CD4-positive, alpha-beta T cell treated with Interleukin-1 beta for 1 hour (primary cell): ENCODE measurements at places on chromosomes 5 and 9.

DNA sequence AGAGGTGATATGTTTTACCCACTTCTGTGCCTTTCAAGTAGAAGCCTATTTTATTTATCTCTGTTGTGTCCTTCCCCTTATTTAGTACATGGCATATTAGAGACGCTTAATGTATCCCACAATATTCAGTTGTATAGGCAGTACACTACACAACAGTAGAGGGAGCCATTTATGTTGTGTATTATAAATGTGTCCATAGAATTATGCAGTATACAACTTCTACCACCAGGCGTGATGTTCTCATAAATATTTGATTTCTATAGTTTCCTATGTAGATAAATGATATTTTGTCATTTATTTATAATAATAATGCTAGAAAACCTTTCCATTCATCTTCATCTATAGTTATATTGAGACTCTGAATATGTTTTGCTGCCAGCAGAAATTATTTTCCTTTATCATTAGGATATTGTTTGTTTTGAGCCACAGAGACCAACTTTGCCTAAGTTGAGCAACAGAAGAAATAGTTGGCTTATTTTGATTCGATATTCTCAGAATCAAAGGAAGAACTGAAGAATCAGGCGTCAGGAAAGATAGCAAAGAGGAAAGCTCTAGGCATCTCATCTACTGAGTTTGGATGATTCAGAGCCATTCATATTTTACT is 81.7 kb downstream of the ADAMTS19 start:
- DNase-seq: no peak

DNA sequence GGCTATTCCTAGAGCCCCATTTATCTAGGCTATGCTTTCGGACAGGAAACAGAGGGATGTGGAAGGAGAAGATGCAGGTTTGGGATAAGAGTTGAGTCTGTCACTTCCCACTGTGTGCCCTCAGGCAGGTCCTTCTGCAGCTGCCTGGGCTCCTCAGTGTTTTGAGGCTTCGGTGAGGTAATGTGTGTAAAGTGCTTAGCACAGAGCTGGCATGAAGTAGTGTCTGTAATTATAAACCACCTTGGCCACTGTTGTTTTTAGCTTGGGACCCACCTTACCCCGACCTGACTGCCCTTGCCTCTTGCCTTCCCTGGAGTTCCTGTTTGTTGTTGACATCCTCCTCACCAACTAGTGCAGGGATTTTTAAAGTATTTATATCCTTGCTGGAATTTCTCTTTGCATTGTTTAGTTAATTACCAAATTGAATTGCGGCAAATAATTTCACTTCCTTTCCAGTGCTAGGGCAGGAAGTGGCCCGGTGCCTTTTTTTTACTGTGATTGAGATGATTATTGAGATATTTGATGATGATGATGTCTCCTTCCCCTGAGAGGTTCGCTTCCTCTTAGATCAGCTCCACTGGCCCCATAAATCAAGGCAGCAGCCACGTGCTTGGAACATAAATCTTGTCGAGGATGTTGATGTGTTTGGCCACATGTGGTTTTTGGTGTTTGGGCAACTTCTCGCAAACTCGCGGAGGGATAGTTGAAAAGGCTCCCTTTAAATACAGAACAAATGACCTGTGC is 38.3 kb upstream of the DAB2IP start:
- DNase-seq: no peak

DNA sequence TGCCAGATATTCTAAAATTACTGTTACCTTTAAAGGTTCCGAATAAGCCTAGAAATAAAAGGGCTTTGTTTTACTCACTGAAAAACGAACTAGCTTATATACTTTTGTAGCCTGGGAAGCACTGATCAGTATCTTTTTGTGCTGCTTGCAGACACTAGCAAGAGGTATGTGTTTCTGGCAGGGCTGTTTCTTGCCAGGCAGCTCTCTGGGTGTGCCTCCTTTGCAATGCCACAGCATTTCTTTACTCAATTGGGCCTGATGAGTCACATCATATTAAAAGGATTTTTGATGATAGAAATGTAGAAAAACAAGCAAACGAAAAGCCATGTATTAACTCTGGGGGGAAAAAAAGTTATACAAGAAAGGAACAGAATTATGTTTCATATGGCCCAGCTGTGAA is 35.6 kb downstream of the CD180 start:
- peak; percentile 46 for DNase-seq

DNA sequence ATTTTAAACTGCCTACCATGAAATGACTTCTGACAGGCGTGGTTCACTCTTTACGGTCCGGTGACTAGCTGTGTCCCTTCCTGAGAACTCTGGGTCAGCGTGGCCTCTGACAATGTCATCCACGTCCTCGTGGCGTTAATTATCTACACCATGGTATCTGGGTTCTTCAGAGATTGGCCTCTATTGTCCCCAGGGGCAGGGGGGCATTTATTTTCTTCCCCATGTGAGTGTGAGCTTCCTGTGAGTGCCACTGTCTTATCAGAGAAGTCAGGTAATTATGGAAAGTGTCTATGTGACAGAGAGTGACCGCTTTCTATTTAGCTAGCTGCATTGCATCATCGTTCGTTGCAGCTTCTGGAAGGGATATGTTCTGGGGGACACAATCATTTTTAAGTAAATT is 77.2 kb downstream of the FBXL7 start:
- no peak for DNase-seq

DNA sequence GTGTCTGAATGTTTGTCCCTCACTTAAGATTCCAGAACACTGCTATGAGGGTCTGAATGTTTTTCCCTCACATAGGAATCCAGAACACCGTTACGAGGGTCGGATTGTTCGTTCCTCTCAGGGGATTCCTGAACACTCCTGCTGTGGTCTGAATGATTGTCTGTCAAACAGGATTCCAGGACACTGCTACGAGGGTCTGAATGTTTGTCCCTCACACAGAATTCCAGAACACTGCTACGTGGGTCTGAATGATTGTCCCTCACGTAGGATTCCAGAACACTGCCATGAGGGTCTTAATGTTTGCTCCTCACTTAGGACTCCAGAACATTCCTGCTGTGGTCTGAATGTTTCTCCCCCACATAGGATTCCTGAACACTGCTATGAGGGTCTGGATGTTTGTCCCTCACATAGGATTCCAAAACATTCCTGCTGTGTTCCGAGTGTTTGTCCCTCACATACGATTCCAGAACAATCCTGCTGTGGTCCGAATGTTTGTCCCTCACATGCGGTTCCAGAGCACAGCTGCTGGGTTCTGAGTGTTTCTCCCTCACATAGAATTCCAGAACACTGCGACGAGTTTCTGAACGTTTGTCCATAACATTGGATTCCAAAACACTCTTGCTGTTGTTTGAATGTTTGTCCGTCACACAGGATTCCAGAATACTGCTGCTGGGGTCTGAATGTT is 199.5 kb downstream of the FOXD4L6 start:
- no peak for DNase-seq

- DNase-seq: no peak
Measured at GRCh38 chr5:31104775-31105174, 88.7 kb upstream of the CDH6 start.

DNA sequence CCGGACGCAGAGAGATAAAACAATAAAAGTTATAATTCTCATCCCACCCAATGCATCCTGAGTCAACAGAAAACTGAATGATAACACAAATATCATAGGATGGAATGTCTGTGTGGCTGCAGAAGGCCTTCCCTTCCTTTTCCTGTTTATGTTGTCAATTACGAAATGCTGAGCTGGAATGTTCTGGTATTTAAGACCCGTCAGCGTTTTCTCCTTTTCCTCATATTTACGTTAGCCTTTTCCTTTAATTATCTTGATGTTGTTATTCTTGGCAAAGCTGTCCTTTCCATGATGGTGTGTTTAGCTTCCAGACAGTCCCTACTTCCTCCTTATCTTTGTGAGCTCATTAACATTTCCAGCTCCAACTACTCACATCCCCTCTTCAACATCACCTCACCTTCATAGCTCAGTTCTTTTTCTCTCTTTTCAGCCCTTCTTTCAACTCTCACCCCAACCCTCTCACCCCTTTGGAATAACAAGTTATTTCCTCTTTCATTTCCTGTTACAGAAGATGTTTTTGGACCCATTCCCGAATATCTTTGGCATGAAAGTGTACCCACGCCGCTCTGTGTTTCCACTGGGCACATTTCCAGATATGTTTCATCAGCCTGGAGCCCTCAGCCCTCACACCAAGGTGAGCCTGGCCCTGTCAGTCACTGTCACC is 221.6 kb downstream of the NR2F1-AS1 start:
- DNase-seq: no peak

DNA sequence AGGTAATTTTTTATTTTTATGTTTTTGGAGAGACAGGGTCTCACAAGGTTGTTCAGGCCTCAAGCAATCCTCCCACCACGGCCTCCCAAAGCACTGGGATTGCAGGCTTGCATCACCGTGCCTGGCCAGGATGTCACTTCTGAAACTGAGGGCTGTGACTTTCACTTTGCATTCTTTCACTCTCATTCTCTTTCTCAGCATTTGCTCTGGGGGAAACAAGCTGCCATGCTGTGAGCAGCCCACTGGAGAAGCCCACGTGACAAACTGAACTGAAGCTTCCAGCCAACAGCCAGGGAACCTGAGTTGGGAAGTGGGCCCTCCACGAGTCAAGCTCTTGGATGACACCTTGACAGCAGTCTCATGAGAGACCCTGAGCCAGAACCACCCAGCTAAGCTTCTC is 109.4 kb downstream of the C5orf15 start:
- no peak for DNase-seq

DNA sequence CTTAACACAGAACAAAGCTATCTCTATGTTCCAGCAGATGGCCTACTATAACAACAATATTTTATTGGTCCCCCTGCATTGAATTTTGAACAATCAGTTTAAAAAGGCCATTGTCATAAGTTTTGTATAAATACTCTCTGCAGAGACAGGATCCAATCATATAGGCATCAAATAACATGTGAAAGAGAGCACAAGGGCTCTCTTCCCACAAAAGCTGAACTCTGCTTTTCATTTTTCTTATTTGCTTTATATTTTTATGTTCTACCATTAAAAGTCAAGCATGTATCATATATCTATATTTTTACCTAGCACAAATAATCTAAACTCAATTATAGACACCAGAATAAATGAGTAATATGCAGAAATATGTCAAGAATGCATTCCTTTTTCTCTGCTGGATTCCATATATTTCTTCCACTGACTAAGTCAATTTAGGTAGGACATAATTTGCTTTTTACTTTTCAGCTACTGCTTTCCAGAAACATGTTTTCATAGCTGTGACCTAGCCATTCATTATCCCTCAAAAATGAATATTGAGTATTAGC is 143.6 kb downstream of the CDH9 start:
- no peak for DNase-seq

- no peak for DNase-seq
Measured at GRCh38 chr9:103361906-103362305, 366.8 kb downstream of the CYLC2 start.

DNA sequence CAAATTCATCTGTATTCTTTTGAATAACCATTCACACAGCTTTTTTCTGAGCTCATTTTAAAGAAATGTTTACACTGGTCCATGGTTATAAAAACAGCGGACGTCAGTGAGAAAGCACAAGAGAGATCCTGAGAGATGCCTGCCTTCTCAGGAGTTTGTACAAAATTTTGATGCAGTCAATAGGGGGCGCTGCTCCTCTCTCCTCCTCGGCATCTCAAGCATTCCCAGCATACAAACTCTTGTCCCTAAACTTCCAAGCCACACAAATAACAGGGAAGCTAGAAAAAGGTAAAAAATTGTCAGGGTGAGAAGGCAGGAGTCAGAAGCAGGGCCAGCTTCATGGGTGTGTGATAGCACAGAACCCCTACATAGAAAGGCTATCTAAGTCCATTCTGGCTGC is 11.2 kb upstream of the CCDC152 start:
- no peak for DNase-seq

- no peak for DNase-seq
Measured at GRCh38 chr9:111099199-111100008, 61.1 kb upstream of the LPAR1 start.

DNA sequence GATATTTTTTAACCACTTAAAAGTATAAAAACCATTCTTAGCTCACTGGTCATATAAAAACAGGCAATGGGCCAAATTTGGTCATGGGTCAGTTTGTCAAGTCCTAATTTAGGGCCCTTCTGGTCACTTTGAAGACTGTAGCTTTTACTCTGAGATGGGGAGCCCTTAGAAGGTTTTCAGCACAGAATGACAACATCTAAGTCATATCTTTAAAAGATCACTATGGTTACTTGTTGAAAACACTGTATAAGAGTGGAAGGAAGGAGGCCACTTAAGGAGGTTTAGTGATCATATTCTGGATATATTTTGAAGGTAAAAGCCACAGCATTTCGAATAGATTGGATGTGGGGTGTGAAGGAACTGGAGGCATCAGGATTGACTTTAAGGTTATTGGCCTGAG is 76.7 kb downstream of the STRBP start:
- DNase-seq: no peak

DNA sequence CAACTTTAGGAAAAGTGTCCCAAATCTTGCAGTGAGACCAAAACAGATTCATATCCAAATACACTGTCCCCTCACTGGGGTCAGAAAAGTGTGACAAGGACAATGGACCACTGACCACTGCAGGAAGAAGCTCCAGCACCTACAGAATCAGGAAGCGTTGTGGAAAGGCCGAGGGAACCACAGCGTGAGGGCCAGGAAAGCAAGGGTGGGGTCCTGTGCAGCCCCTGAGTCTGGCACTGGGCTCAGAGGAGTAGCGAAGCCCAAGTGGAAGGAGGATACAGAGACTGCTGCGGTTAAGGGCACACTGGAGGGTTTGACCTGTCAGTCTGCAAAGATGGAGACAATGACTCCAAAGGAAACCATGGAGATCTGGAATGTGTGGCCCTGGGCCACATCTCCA is 36.9 kb downstream of the C5orf15 start:
- DNase-seq: no peak

DNA sequence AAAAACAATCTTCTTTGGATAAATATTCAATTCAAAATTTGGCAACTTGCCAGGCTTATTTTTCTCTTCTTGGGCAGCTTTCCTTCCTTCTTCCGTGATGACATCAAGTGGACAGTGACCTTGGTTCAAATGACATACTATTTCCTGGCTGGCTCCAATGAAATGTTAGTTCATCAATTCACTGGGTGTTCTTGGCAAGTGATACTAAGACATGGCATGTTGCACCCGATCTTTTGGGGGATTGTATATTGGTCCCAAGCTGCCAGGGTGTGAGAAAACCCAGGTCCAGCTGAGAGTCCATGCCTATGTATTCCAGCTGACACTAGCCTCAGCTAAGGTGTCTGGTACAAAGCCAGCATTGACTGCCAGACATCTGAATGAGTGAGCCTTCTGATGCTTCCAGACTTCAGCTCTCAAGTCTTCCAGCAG is 252.9 kb downstream of the MAT2B start:
- no peak for DNase-seq

- no peak for DNase-seq
Measured at GRCh38 chr5:113085880-113086409, 109.3 kb downstream of the DCP2 start.

GRCh38 chr5:147751-148150 is 43.5 kb upstream of the LRRC14B start:
- DNase-seq: no peak

- DNase-seq: no peak
Measured at GRCh38 chr5:56323505-56323904, 90.4 kb upstream of the ANKRD55 start.

GRCh38 chr5:155827949-155828348 is 499.0 kb upstream of the SGCD start:
- no peak for DNase-seq
